ENCODE measurements at places on chromosomes 6 and 20. TPM values are rescaled to one million over a fixed set of nuclear protein-coding genes. Genes with fewer than 3 reads are reported as not detected.

GRCh38 chr6:89952686-89953085 lies 58.4 kb downstream of the GJA10 start:
- peaks cover 29% of the 10 kb centered on the region for H3K4me1 ChIP-seq
- no peak overlapping the region for H3K4me3 ChIP-seq
- H3K27ac ChIP-seq, result no peak overlapping the region
- H3K27me3 ChIP-seq, result no peaks in the 10 kb centered on the region

- DNase-seq, result no peak
- no peaks in the 10 kb centered on the region for H3K27me3 ChIP-seq
- H3K4me3 ChIP-seq, result no peak overlapping the region
- H3K36me3 ChIP-seq, result no peaks in the 10 kb centered on the region
- H3K4me1 ChIP-seq, result no peaks in the 10 kb centered on the region
- H3K27ac ChIP-seq, result no peak overlapping the region
Observed at GRCh38 chr6:77686931-77687330, 34.1 kb downstream of the MEI4 start.

- DNase-seq, result no peak
- no peak overlapping the region for H3K4me3 ChIP-seq
- H3K27me3 ChIP-seq, result no peaks in the 10 kb centered on the region
- no peaks in the 10 kb centered on the region for H3K36me3 ChIP-seq
- no peak overlapping the region for H3K27ac ChIP-seq
Observed at GRCh38 chr6:74731204-74731603, 474.6 kb downstream of the COL12A1 start.

GRCh38 chr6:38671885-38672467 lies 31.0 kb downstream of the GLO1 start:
- H3K27ac ChIP-seq, result no peak overlapping the region
- no peaks in the 10 kb centered on the region for H3K36me3 ChIP-seq
- DNase-seq, result no peak
- H3K4me1 ChIP-seq, result peaks cover 53% of the 10 kb centered on the region
- H3K27me3 ChIP-seq, result no peaks in the 10 kb centered on the region

GRCh38 chr6:55049866-55050265 lies 124.4 kb upstream of the HCRTR2 start:
- no peak overlapping the region for H3K4me3 ChIP-seq
- H3K36me3 ChIP-seq, result no peaks in the 10 kb centered on the region
- no peaks in the 10 kb centered on the region for H3K4me1 ChIP-seq
- no peaks in the 10 kb centered on the region for H3K27me3 ChIP-seq

- DNase-seq, result no peak
- no peak overlapping the region for H3K4me3 ChIP-seq
- H3K27me3 ChIP-seq, result no peaks in the 10 kb centered on the region
- H3K36me3 ChIP-seq, result peaks cover 71% of the 10 kb centered on the region
- H3K27ac ChIP-seq, result no peak overlapping the region
Observed at GRCh38 chr6:88840796-88841539, 122.5 kb downstream of the RNGTT start.

- H3K4me3 ChIP-seq, result no peak overlapping the region
- no peak for DNase-seq
- H3K27me3 ChIP-seq, result no peaks in the 10 kb centered on the region
- H3K27ac ChIP-seq, result no peak overlapping the region
Observed at GRCh38 chr6:23246896-23247295, 677.5 kb downstream of the HDGFL1 start.

DNA sequence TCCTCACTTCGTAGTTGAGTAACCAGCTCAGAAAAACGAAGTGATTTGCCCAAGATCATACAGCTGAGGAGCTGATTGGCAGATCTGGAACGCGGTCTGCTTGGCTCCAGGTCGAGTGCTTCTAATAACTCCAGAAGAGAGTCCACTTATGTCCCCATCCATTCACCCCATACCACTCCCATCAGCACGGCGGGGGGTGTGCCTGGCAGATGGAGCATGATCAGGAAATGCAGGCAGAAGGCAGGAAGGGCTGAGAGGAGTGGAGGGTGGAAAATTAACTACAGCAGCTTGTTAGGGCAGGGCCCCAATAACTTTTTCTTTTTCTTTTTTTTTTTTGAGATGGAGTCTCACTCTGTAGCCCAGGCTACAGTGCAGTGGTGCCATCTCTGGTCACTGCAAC lies 15.0 kb downstream of the FITM2 start:
- no peak overlapping the region for H3K27ac ChIP-seq
- H3K4me3 ChIP-seq, result no peak overlapping the region
- no peaks in the 10 kb centered on the region for H3K4me1 ChIP-seq
- peaks cover 3% of the 10 kb centered on the region for H3K36me3 ChIP-seq
- DNase-seq, result no peak
- H3K27me3 ChIP-seq, result no peaks in the 10 kb centered on the region

DNA sequence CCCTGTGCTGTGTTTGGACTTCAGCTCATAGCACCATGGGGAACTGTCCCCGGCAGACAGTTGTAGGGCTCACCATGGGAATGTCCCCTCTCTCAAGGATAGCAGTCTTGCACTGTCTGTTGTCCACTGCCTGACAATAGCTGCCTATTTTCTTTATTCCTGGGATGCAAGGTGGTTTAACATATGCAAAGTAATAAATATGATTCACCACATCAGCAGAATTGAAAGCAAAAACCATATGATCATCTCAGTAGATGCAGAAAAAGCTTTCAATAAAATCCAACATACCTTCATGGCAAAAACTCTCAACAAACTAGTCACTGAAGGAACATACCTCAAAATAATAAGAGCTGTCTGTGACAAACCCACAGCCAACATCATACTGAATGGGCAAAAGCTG lies 13.5 kb upstream of the LRP11 start:
- H3K36me3 ChIP-seq, result no peaks in the 10 kb centered on the region
- H3K27ac ChIP-seq, result no peak overlapping the region
- H3K27me3 ChIP-seq, result no peaks in the 10 kb centered on the region
- H3K4me1 ChIP-seq, result no peaks in the 10 kb centered on the region
- no peak overlapping the region for H3K4me3 ChIP-seq
- no peak for DNase-seq

GRCh38 chr6:91155129-91155785 lies 568.4 kb upstream of the MAP3K7 start:
- H3K27ac ChIP-seq, result no peak overlapping the region
- H3K36me3 ChIP-seq, result no peaks in the 10 kb centered on the region
- no peaks in the 10 kb centered on the region for H3K27me3 ChIP-seq

- no peak overlapping the region for H3K27ac ChIP-seq
- peak; percentile 40 for DNase-seq
- peaks cover 25% of the 10 kb centered on the region for H3K4me1 ChIP-seq
- no peaks in the 10 kb centered on the region for H3K36me3 ChIP-seq
- no peak overlapping the region for H3K4me3 ChIP-seq
Observed at GRCh38 chr20:36777167-36777566, 3.6 kb upstream of the DSN1 start.

GRCh38 chr20:44018942-44019637 lies 104.4 kb downstream of the TOX2 start:
- peaks cover 33% of the 10 kb centered on the region for H3K4me1 ChIP-seq
- no peak overlapping the region for H3K4me3 ChIP-seq
- no peak for DNase-seq
- H3K27me3 ChIP-seq, result peaks cover 11% of the 10 kb centered on the region
- no peaks in the 10 kb centered on the region for H3K36me3 ChIP-seq
- no peak overlapping the region for H3K27ac ChIP-seq

DNA sequence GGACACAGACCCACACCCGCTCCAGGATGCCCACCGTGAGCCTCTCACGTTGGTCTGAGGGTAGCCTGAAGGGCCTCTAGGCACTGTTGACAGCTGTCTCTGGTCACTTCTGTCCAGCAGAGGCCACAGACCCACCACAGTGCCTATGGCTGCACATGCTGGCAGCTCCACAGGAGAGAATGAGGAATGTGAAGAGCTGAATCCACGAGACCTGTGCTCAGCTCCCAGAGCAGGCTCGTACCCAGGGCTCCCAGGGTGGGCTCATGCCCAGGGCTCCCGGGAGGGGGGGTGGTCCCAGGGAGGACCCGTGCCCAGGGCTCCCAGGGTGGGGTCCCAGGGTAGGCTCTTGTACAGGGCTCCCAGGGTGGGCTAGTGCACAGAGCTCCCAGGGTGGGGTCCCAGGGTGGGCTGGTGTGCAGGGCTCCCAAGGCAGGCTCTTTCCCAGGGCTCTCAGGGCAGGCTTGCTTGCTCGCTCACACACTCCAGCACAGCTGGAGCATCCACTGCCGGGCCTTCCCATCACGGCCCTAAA lies 201.0 kb downstream of the SYNDIG1 start:
- no peaks in the 10 kb centered on the region for H3K4me1 ChIP-seq
- no peaks in the 10 kb centered on the region for H3K36me3 ChIP-seq
- no peak overlapping the region for H3K4me3 ChIP-seq
- DNase-seq, result peak; percentile 66

GRCh38 chr6:10626154-10626741 lies 68.2 kb downstream of the C6orf52 start:
- no peaks in the 10 kb centered on the region for H3K27me3 ChIP-seq
- no peak overlapping the region for H3K27ac ChIP-seq
- H3K4me3 ChIP-seq, result no peak overlapping the region
- no peaks in the 10 kb centered on the region for H3K4me1 ChIP-seq
- peaks cover 62% of the 10 kb centered on the region for H3K36me3 ChIP-seq

GRCh38 chr6:113168057-113168456 lies 689.1 kb upstream of the MARCKS start:
- no peak for DNase-seq
- peaks cover 9% of the 10 kb centered on the region for H3K4me1 ChIP-seq
- no peak overlapping the region for H3K27ac ChIP-seq
- H3K4me3 ChIP-seq, result no peak overlapping the region

GRCh38 chr6:111673937-111674336 lies 68.3 kb upstream of the TRAF3IP2 start:
- no peak overlapping the region for H3K4me3 ChIP-seq
- H3K4me1 ChIP-seq, result no peaks in the 10 kb centered on the region
- DNase-seq, result no peak

DNA sequence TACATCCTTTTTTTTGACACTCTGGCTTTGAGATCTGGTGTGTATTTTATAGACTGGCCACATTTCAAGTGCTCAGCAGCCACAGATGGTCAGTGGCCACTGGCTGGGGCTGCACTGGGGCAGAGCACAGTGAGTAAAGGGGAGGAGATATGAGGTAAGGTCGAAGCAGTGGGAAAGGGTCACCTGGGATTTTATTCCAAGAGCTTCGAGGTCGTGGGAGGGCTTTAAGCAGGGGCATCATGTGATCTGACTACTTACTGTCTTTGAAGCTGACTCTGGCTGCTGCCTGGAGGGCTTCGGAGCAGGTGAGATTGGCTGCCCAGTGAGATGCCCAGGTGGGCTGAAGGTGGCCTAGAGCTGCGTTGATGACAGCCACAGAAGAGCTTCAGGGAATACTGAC lies 6.7 kb downstream of the C20orf203 start:
- no peaks in the 10 kb centered on the region for H3K27me3 ChIP-seq
- no peaks in the 10 kb centered on the region for H3K36me3 ChIP-seq
- no peak for DNase-seq
- peaks cover under 1% of the 10 kb centered on the region for H3K4me1 ChIP-seq

DNA sequence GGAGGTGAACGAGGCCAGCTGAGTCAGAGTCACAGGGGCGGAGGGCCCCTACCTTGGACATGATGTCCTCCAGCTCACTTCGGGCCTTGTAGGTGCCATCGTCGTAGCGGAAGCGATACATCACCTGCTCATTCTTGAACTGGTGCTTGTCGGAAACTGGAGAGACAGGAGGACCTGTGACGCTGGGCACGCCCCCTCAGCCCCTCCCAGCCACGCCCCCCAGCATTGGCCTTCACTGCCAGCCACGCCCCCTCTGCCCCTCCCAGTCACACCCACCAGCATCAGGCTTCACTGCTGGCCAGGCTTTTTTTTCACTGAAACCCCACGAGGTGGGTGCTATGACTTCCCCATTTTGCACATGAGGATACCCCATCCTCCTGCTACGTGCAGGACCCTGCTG lies 148.2 kb downstream of the PREX1 start:
- no peaks in the 10 kb centered on the region for H3K27me3 ChIP-seq
- H3K4me1 ChIP-seq, result peaks cover 25% of the 10 kb centered on the region
- no peak overlapping the region for H3K27ac ChIP-seq
- peak; percentile 64 for DNase-seq
- peaks cover 100% of the 10 kb centered on the region for H3K36me3 ChIP-seq

DNA sequence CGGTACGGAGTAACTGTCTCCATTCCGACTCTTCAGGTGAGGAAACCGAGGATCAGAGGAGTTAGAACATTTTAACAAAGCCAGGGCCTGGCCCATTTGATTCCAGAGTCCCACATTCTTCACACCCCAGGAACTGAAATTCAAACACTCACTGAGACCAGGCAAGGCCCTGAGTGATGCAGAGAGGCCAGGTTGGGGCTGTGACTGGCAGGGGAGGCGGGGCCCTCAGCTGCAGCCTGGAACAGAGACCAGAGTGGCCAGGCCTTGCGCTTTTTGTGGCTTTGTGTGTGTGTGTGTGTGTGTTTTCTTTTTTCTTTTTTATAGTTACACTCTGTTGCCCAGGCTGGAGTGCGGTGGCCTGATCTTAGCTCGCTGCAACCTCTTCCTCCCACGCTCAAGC lies 57.2 kb downstream of the BCAS4 start:
- DNase-seq, result no peak
- H3K27me3 ChIP-seq, result no peaks in the 10 kb centered on the region
- no peak overlapping the region for H3K4me3 ChIP-seq
- H3K4me1 ChIP-seq, result peaks cover 12% of the 10 kb centered on the region

DNA sequence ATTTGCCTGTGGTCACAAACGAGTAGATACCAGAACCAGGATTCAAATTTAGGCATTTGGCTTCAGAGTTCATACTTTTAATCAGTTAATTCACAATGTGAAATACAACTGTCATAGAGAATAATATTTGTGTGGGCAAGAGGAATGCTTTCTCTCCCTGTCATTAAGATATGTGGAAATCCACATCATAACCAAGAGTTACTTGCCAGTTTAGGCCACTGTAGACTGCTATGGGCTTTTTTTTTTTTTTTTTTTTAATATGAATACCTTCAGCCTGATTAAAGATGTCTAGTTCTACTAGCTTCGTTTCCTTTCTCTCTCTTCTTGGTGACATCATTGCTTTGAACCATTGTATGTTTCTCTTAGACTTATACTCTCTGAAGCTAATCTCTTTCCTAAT lies 244.9 kb downstream of the ZFAND3 start:
- H3K36me3 ChIP-seq, result peaks cover 15% of the 10 kb centered on the region
- DNase-seq, result no peak
- peaks cover 20% of the 10 kb centered on the region for H3K4me1 ChIP-seq
- H3K27me3 ChIP-seq, result no peaks in the 10 kb centered on the region
- no peak overlapping the region for H3K4me3 ChIP-seq

- H3K4me3 ChIP-seq, result no peak overlapping the region
- no peak for DNase-seq
- H3K36me3 ChIP-seq, result no peaks in the 10 kb centered on the region
- H3K27me3 ChIP-seq, result no peaks in the 10 kb centered on the region
- H3K27ac ChIP-seq, result no peak overlapping the region
- H3K4me1 ChIP-seq, result peaks cover 27% of the 10 kb centered on the region
Observed at GRCh38 chr6:15375638-15376290, 129.9 kb downstream of the JARID2 start.

DNA sequence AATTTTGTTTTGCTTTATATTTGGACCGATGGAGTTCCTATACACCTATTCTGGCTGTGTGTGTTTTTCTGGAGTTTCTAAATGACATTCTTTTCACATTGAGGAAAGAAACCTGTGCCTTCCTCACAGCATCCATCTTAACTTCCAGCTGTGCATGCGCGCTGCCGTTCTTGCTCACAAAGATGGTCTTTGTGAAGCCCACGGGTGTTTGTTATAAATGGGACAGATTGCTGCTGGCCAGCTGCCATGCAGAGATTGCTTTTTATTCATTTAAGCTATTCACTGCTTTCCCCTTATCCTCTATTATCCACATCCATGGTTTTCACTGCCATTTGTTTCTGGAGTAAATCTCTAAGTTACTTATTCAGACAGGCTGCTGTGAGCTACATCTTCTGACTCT lies 54.2 kb downstream of the SYNDIG1 start:
- H3K4me3 ChIP-seq, result no peak overlapping the region
- DNase-seq, result no peak
- no peaks in the 10 kb centered on the region for H3K36me3 ChIP-seq
- H3K4me1 ChIP-seq, result no peaks in the 10 kb centered on the region
- H3K27ac ChIP-seq, result no peak overlapping the region

Gene ENPP3
- 0.35 TPM for polyA plus RNA-seq

Gene PLCB4
- 0.76 TPM for polyA plus RNA-seq

Gene FAM209A
- 2.0 TPM for polyA plus RNA-seq

Gene BPIFB3
- polyA plus RNA-seq, result not detected

Gene TRAPPC3L
- 0.71 TPM for polyA plus RNA-seq
